ENCODE measurements at places on chromosomes 11 and 22.
A peak's percentile ranks its signal among the peaks of the same experiment; 100 is the strongest.

DNA sequence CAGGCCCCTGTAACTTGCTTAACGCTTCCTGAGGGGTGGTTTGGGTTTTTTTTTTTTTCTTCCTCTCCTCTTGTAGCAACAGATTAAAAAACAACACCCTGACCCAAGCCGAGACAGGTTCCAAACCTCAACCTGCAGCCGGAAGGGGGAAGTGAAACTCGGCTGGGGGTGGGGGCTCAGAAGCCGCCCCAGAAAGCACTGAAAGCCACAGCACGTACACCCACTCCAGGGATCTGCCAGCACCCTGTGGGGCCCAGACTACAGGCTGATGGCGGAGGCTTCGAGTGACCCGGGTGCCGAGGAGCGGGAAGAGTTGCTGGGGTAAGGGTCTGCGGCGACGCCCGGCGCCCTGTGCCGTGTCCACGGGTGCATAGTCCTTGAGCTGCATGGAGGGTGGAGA lies at the start of gene LSP1:
Gene LSP1, plus strand, starts transcription at position 208 of the 400 bp plus-strand sequence. Its CDS starts 61 bp downstream, at position 269.
- peak; percentile 75 for DNase-seq

- peak; percentile 41 for DNase-seq
These were observed 2.3 kb downstream of the ADORA2A start for GRCh38 chr22:24429411-24430365.

DNA sequence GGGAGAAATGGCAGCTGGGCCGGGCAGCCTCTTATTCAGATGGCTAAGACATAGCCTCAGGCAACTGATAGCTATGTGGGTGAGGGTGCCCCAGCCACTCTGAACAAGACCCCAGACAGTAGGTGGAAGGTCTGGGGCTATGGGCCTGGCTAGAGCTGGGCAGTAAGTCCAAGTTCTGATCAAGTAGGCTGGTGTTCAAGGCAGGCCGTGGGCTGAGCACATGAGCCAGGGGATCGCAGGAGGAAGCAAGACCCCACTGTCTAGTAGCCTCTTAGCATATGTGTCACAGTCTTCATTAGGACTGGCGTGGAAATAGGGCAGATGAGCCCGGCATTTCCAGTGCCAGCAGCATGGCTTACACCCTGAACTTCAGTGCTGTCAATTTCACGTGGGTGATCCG lies 192.1 kb downstream of the ADAMTS15 start:
- DNase-seq = no peak

DNA sequence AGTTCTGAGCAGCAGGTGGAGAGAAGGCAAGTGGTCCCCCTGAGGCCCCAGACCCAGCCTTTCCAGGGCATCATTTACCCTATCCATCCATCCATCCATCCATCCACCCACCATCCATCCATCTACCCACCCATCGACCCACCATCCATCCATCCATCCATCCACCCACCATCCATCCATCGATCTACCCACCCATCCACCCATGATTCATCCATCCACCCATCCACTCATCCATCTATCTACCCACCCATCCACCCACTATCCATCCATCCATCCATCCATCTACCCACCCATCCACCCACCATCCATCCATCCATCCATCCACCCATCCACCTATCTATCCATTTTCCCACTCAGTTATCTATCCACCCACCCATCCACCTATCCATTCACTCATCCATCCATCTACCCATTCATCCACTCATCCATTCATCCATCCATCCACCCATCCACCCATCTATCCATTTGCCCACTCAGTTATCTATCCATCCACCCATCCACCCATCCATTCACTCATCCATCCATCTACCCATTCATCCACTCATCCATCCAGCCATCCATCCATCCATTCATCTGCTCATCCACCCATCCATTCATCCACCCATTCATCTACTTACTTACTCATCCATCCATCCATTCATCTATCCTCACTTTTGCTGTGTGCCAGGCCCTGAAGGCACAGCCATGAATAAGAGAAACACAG lies 63.4 kb downstream of the MCM5 start:
- DNase-seq = no peak

Measured in activated T-helper 9 cell treated with anti-CD3 and anti-CD28 coated beads, Interleukin-2, amount 50 U/mL, for 16 hours (primary cell).